ENCODE measurements at places on chromosomes 5 and 9. TPM values are rescaled to one million over a fixed set of nuclear protein-coding genes. Genes with fewer than 3 reads are reported as not detected.

ARHGEF39 gene
- total RNA-seq, result 0.60 TPM

DNA sequence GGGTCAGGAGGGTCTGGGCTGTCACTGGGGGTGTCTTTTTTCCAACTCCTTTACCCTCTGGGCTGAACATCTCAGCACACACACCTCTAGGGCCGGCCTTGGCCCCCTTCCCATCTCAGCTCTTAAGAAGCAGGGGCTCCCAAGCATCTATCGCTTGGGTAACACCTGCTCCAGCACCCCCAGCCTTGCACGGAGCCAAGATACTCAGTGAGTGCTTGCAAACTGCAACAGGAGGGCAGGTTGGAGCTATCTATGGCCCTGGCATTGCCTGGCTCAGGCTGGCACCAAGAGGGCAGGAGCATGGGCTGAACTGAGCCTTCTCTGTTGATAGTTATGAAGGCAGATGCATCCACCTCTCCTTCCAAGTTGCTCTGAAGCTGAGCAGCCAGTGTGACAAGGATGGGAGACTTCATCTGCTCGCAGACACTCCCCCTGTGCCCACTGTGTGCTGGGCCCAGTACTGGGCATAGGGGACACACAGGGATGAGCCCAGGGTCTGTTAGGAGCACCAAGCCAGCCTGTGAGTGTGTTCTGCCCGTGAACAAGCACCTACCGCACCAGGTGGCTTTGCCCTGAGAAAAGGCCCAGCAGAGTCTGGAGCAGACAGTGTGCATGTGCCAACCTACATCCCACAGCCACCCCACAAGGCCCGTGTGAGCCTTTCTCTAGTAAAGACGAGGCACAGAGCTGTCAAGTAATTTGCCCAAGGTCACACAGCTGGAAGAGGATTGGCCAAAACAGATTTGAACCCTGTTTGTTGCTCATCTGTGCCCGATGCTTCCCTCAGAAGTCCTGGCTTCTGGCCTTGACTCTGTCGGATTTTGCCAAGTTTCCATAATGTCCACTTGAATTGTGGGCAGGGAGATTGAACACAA lies 58.2 kb downstream of the PHF2 start:
- H3K27me3 ChIP-seq, result no peaks in the 10 kb centered on the region
- H3K4me1 ChIP-seq, result no peaks in the 10 kb centered on the region
- peaks cover 83% of the 10 kb centered on the region for H3K36me3 ChIP-seq
- no peak for DNase-seq

- H3K27me3 ChIP-seq, result no peaks in the 10 kb centered on the region
- H3K4me3 ChIP-seq, result no peak overlapping the region
- H3K27ac ChIP-seq, result no peak overlapping the region
- no peak for DNase-seq
- H3K36me3 ChIP-seq, result no peaks in the 10 kb centered on the region
These were observed 172.2 kb upstream of the ANKRD55 start for GRCh38 chr5:56405116-56405908.

DNA sequence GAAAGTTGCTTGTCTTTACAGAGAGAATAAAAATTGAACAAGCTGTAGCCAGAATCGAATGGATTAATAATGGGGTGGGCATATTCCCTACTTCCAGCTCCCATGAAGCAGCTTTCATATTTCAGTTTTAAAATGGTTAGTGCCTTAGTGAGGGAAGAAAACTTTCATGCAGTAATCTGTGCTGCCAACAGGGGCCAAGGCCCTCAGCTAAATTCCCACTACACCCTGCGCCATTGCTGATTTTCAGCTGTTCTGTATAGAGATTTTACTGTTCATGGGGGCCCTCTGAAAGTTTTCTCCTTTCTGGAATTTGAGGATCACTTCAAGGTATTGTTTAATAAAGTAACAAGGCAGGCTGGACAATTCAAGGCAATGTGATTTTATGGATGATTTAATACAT lies 58.2 kb downstream of the CAST start:
- H3K4me3 ChIP-seq, result no peak overlapping the region
- DNase-seq, result no peak
- H3K4me1 ChIP-seq, result peaks cover 61% of the 10 kb centered on the region
- H3K27ac ChIP-seq, result no peak overlapping the region

All from suprapubic skin (tissue), 4 donors.